ENCODE measurements at places on chromosomes 13 and 19.
A peak's percentile ranks its signal among the peaks of the same experiment; 100 is the strongest.

DNA sequence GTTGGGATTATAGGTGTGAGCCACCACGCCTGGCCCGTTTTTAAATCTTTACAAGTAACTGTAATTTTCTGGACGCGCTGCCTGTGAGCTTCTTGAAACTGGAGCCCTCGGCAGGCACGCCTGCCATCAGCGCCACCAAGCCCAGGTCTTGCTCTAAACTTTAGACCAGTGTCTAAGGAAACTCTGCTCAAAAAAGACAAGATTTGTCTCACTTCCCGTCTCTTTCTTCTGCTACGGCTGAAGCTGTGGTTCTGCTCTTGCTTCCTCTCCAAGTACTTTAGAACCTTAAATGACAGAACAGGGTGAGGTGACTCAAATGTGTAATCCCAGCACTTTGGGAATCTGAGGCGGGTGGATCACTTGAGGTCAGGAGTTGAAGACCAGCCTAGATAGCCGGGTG is 24.9 kb downstream of the RCN3 start:
- DNase-seq: peak; percentile 62

- no peak for DNase-seq
Measured at GRCh38 chr19:6270076-6270745, 9.6 kb downstream of the MLLT1 start.

DNA sequence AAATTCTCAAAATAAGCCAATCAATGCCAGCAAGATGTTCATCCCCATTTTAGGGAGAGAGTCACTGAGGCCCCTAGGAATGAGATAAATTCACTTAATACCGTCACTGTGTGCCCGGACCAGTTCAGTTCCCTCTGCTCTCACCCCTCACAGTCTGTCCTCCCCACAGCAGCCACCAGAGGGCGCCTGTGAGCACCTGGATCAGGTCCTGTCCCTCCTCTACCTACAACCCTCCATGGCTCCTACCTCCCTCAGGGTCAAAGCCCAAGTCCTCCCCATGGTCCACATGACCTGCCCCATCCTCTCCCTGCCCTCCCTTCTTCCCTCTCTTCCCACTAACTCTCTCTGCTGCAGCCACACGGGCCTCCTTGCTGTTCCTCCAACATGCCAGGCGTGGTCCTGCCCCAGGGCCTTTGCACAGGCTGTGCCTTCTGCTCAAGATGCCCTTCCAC is 42.0 kb upstream of the NFIC start:
- DNase-seq: peak; percentile 47

GRCh38 chr19:32336259-32337083 is 8.9 kb upstream of the ZNF507 start:
- no peak for DNase-seq

GRCh38 chr19:33404506-33405253 is 31.2 kb downstream of the CEBPG start:
- no peak for DNase-seq

DNA sequence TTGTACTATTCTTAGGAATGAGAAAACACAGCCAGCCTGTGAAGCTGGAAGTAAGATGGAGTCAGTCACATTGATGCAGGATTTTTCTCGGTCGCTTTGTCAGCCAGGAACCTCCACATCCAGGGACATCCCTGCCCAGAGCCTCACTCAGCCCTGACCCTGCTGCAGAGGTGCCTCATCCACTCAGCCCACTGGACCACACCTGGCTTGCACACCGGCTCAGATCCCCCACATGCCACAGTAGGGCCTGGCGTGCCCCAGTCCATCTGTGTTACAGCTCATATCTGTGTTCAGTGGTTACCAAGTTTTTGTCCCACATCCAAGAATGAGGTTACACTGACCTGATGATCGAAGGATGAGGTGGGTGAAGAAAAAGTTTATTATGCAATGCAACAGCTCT is 1315.4 kb downstream of the SLITRK1 start:
- no peak for DNase-seq

DNA sequence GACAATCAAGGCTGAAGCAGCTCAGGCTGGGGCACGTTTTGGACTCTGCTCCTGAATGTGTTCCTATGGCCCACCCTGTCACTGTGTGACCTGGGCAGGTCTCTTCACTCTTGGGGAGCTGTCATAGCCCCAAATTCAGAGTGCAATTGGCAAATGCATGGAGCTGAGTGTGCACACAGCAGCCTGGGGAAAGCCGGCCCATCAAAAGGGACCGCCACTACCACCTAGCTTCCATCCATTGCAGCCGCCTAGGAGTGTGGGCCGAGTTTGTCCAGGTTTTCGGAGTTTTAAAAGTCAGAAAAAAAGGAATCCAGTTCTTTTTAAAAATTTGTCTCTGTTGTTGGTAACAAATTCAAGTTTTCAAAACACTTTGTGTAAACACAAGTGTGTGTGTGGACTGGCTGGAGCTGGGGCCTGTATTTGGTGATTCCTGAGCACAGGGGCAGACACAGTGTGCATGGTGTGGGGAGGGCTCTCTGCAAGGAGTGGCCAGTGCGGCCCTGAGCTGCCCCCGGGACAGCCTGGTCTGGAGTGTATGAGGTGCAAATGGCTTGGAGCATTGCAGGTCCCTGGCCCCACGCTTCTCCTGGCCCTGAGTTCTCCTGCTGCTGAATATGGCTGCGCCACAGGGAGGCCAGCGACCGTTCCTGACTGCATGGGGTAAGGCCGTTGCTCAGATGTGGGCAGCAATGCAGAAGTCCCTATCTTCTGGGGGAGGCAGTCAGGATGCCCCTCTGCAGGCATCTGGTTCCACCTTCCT is 13.2 kb upstream of the ZNF536 start:
- DNase-seq: no peak

GRCh38 chr19:7934766-7935165 is 8.7 kb downstream of the TIMM44 start:
- DNase-seq: no peak

Measured in CD4-positive, alpha-beta T cell treated with Interleukin-6 at 100 ng/mL for 8 hours (primary cell).